Mesenchymal stem cell (in vitro differentiated cells and primary cell): ENCODE measurements at places on chromosomes 7 and 10.

DNA sequence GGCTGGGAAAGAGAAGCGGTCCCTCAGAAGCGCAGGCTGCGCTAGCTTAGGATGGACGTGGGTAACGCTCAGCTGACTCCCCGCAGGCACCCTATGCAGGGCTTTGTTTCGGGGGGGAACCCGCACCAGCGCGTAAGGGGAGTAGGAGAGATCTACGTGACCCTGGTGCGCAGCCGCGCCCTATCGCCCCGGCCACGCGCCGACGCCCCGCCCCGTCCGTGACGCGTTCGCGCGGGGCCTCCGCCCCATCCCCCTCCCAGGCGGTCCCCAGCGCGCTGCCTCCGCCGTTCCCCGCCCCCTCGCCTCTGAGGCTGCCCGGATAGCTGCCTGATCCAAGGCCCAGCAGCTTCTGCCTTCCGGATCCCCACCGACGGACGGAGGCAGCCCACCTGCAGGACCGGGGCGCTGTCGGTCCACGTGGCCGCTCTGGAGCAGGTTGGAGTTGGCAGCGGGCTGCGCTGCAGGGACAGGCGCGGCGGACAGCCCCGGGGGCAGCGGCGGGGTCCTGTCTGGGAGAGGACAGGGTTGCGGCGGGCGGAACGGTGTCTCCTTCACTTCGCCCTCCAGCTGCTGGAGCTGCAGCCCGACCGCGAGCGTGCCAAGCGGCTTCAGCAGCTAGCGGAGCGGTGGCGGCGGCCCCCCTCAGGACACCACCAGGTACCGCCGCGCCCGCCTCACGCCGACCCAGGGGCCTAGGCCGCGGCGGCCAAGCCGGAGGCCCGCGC lies at the start of gene VDAC2:
TSS of gene VDAC2 (plus strand) at position 515 of the 725 bp plus-strand sequence. CDS start 363 bp downstream, outside the sequence.
- peak within 1 kb of the TSS; percentile 98 for H3K27ac ChIP-seq
- peaks cover 15% of the 10 kb centered on the region for H3K36me3 ChIP-seq
- peak; percentile 86 for DNase-seq
- H3K4me3 ChIP-seq = peak within 1 kb of the TSS; percentile 98

- DNase-seq = no peak
- no peaks in the 10 kb centered on the region for H3K36me3 ChIP-seq
- H3K27me3 ChIP-seq = no peaks in the 10 kb centered on the region
- no peak overlapping the region for H3K4me3 ChIP-seq
- no peak overlapping the region for H3K27ac ChIP-seq
These were observed 326.5 kb downstream of the THSD7A start for GRCh38 chr7:11505471-11505985.

GRCh38 chr10:110101464-110102144 lies 93.8 kb downstream of the ADD3 start:
- H3K4me3 ChIP-seq = no peak overlapping the region
- peaks cover 61% of the 10 kb centered on the region for H3K36me3 ChIP-seq
- no peak for DNase-seq
- H3K27ac ChIP-seq = no peak overlapping the region
- peaks cover 4% of the 10 kb centered on the region for H3K4me1 ChIP-seq

GRCh38 chr7:4010923-4011656 lies 671.0 kb upstream of the FOXK1 start:
- DNase-seq = no peak
- H3K4me1 ChIP-seq = peaks cover 5% of the 10 kb centered on the region
- peaks cover 3% of the 10 kb centered on the region for H3K36me3 ChIP-seq
- no peaks in the 10 kb centered on the region for H3K27me3 ChIP-seq
- H3K27ac ChIP-seq = no peak overlapping the region

DNA sequence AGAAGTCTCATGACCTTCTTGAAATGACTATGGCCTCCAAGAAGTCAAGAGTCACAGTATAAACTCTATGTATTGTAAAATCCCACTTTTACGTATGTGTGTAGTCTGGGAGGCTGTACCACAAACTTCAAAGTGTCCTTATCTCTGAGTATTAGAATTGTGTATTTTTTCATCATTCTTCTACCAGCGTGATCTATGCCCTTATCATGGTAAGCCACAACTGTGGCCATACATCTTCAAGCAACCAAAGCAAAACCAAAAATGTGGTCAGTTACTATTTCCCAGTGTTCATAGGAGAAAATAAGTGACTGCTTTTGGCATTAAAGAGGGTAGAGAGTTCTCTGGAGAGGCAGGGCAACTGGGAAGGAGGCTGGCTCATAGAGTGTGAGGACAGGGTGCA lies 42.8 kb downstream of the SPOCK2 start:
- no peak overlapping the region for H3K27ac ChIP-seq
- peaks cover 10% of the 10 kb centered on the region for H3K4me1 ChIP-seq
- no peaks in the 10 kb centered on the region for H3K36me3 ChIP-seq
- peak; percentile 29 for DNase-seq
- H3K4me3 ChIP-seq = no peak overlapping the region
- H3K27me3 ChIP-seq = peaks cover 5% of the 10 kb centered on the region

- DNase-seq = no peak
- H3K27me3 ChIP-seq = no peaks in the 10 kb centered on the region
- no peaks in the 10 kb centered on the region for H3K36me3 ChIP-seq
- H3K27ac ChIP-seq = no peak overlapping the region
These were observed 33.3 kb downstream of the CHCHD3 start for GRCh38 chr7:133048589-133048988.

GRCh38 chr10:116272440-116273283 lies at the start of gene GFRA1:
GFRA1 (minus strand) TSS chr10:116273206; CDS start chr10:116272029, 1,177 bp downstream.
- no peaks in the 10 kb centered on the region for H3K36me3 ChIP-seq
- H3K4me1 ChIP-seq = peaks cover 10% of the 10 kb centered on the region
- peak; percentile 51 for DNase-seq
- H3K27ac ChIP-seq = peak within 1 kb of the TSS; percentile 52
- H3K4me3 ChIP-seq = peak within 1 kb of the TSS; percentile 81
- peaks cover 18% of the 10 kb centered on the region for H3K27me3 ChIP-seq

DNA sequence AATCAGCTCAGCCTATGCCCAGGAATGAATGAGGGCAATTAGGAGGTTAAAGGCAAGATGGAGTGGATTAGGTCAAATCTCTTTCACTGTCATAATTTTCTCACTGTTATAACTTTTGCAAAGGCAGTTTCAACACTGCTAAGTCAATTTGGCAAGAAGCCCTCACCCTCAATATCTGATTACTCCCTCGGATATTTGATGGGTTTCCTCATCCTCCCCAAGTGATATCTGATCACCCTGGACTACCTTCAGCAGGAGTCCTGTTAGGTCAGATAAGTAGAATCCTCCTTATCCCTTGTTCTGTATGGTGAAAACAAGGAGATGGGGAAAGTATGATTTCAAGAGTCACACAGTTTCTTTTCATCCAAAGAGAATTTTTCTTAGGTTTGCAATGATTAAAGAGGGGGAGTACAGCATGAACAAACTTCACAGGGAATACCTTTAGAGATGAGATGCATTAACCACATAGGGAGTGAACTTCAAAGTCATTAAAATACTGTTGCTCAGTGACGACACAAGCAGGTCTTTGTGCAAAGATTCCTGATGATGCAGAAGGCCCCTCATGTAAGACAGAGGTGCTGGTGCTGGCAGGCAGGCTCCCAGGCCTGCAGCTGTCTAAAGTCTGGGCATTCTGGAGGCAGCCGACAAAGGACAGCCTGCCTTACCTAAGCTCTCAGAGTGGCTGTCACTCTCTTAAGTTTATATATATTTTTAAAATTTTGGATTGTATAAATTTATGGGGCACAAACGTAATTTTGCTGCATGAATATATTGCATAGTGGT lies 75.4 kb upstream of the POM121L12 start:
- H3K4me3 ChIP-seq = no peak overlapping the region
- no peak overlapping the region for H3K27ac ChIP-seq
- H3K36me3 ChIP-seq = no peaks in the 10 kb centered on the region

DNA sequence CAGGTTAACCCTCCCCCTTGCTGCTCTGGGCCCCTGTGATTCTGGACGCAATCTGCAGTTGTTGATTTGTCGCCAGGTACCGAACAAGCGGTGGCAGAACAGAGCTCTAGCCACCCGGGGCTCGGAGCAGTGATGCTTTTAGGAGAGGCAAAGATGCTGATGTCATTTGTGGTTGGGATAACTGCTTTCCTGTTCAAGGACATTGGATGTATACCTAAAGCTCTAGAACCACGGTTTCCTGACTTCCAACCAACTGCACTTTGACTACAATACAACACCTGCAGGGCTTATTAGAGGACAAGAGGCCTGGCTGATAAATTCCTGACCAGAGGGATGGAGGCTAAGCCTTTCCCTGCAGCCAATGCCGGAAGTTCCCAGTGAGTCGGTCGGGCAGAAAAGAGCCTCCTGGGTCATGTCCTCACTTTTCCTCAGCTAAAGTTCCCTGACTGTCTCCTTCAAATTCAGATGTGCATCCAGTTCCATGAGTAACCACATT lies 6.5 kb upstream of the RBM20 start:
- no peak overlapping the region for H3K4me3 ChIP-seq
- peaks cover 34% of the 10 kb centered on the region for H3K27me3 ChIP-seq
- no peaks in the 10 kb centered on the region for H3K36me3 ChIP-seq

GRCh38 chr10:670038-670437 lies 19.4 kb downstream of the DIP2C start:
- H3K36me3 ChIP-seq = peaks cover 8% of the 10 kb centered on the region
- H3K4me1 ChIP-seq = peaks cover 10% of the 10 kb centered on the region
- H3K4me3 ChIP-seq = no peak overlapping the region
- H3K27ac ChIP-seq = no peak overlapping the region
- no peak for DNase-seq
- no peaks in the 10 kb centered on the region for H3K27me3 ChIP-seq

GRCh38 chr10:75446508-75446907 lies 15.1 kb downstream of the LRMDA start:
- H3K4me1 ChIP-seq = no peaks in the 10 kb centered on the region
- H3K27ac ChIP-seq = no peak overlapping the region
- DNase-seq = no peak
- no peak overlapping the region for H3K4me3 ChIP-seq
- no peaks in the 10 kb centered on the region for H3K36me3 ChIP-seq
- H3K27me3 ChIP-seq = peaks cover 29% of the 10 kb centered on the region

DNA sequence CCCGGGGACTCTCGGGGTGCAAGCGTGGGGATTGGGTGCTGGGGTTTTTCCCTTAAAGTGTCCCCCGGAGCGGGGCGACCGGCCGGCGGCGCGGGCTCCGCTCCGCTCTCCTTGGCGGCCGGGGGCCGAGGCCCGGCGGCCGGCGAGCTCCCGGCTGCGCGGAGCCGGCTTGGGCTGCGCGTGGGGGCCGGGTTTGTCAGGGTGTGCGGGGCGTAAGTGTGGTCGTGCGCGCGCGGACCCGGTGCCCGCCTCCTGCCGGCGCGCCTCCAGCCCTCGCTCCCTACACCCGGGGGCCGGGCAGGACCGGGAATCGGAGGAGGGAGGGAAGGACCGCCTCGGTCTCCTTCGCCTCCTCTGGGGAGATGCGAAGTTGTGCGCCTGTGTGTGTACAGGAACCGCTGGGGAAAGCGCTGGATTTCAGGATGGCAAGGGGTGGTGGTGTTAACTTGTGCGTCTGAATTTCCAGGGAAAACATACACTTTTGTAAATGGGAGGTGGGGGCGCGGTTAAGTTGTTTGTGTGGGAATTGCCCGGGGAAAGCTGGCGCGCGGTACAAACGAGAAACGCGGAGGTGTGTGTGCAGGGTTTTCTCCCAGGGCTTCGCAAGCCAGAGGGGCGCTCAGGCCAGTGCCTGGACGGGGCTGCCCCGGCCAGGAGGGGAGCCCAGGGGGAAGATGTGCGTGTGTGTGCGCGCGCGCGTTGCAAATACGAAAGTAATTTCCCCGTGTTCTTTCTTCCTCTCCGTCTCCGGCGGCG lies 737 bp downstream of the ZMIZ1 start:
- H3K36me3 ChIP-seq = peaks cover 15% of the 10 kb centered on the region
- H3K4me1 ChIP-seq = peaks cover 42% of the 10 kb centered on the region
- peak overlapping the region; percentile 97 for H3K4me3 ChIP-seq
- peak; percentile 78 for DNase-seq
- peak overlapping the region; percentile 89 for H3K27ac ChIP-seq

GRCh38 chr7:17832242-17832641 lies 108.1 kb downstream of the SNX13 start:
- peaks cover 45% of the 10 kb centered on the region for H3K36me3 ChIP-seq
- no peak overlapping the region for H3K4me3 ChIP-seq
- no peaks in the 10 kb centered on the region for H3K4me1 ChIP-seq
- DNase-seq = no peak
- no peaks in the 10 kb centered on the region for H3K27me3 ChIP-seq

DNA sequence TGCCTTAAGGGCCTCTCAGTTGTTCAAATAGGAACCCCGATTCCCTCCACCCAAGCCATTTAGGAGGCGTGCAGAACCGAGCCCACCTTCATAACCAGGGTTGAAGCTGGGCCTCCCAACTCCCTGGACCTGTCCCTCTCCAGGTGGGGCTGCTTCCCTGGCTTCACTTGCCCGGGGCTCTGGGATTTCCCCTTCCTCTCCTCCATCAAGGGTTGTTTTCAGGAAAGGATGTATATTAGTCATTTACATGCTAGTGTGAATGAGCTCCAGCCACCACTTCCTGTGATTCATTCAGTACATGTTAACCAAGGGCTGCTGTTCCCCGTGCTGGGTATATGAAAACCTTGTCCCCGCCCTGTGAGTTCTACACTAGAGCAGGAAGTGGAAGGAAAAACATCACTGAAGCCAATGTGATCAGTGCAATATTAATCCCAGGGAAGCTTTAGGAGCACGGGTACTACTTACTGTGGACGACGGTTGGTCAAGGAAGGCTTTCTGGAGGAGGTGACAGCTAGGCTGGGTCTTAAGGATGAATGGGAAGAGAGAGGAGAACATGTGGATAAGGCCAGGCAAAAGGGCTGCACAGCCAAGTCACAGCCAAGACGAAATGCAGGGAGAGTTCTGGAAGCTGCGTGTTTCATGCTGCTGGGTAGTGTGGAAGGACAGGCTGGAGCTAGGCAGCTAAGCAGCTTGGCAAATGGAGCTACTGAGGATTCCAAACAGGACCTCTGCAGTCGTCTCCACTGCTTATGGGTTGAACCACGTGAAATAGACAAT lies 150.1 kb upstream of the SHH start:
- H3K4me3 ChIP-seq = no peak overlapping the region
- no peaks in the 10 kb centered on the region for H3K27me3 ChIP-seq
- peak overlapping the region; percentile 80 for H3K27ac ChIP-seq
- peak; percentile 60 for DNase-seq
- peaks cover 36% of the 10 kb centered on the region for H3K4me1 ChIP-seq
- no peaks in the 10 kb centered on the region for H3K36me3 ChIP-seq

DNA sequence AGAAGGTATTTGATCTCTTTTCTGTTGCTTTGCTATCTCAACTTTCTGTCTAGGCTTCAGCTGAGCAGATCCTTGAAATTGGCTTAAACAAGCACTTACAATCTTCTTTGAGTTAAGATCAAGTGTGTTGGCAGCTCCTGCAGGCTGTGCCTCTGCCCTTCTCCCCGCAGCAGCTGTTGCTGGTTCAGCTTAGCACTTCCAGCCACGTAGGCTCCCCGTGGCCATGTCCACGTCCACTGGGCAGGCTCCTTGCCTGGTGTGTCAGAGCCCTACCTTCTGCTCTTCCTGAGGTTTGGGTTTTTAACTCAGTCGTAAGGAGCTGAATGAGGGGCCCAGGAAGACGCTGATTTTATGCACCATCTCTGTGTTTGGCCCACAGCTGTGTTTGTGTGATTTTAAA lies 47.2 kb downstream of the CAMK1D start:
- H3K4me1 ChIP-seq = peaks cover 19% of the 10 kb centered on the region
- DNase-seq = no peak
- H3K27ac ChIP-seq = no peak overlapping the region

GRCh38 chr7:21850531-21851285 lies 95.0 kb downstream of the CDCA7L start:
- H3K27me3 ChIP-seq = no peaks in the 10 kb centered on the region
- no peak overlapping the region for H3K4me3 ChIP-seq
- H3K27ac ChIP-seq = no peak overlapping the region
- no peaks in the 10 kb centered on the region for H3K36me3 ChIP-seq
- no peaks in the 10 kb centered on the region for H3K4me1 ChIP-seq

GRCh38 chr7:98359395-98359794 lies 41.5 kb downstream of the BAIAP2L1 start:
- peaks cover 27% of the 10 kb centered on the region for H3K4me1 ChIP-seq
- no peak overlapping the region for H3K27ac ChIP-seq
- no peaks in the 10 kb centered on the region for H3K36me3 ChIP-seq
- H3K27me3 ChIP-seq = no peaks in the 10 kb centered on the region
- no peak for DNase-seq
